ENCODE measurements at places on chromosomes 5 and 9.

DNA sequence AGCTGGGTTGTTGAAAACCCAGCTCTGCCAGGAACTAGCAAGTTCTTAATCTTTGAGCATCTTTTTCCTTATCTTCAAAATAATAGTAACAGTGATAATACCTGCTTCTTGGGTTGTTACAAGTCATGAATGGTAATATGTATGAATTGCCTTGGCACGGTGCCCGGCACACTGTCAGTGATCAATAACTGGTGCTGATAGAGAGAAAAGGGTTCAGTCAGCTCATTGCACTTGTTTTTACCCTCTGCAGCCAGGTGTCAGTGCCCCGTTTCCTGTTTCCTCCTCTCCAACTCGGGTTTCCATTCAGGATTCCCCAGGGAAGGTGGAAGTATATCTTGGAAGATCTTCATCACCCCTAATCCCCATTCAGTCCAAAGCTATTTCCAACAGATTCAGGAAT is 15.8 kb upstream of the NIPAL4 start:
- DNase-seq: no peak

- DNase-seq: no peak
These were observed 323.7 kb downstream of the ADAMTS6 start for GRCh38 chr5:65157906-65158603.

- DNase-seq: no peak
These were observed 326.9 kb downstream of the SLIT3 start for GRCh38 chr5:168974082-168974481.

GRCh38 chr9:6024035-6024554 is 8.7 kb upstream of the RANBP6 start:
- no peak for DNase-seq

- no peak for DNase-seq
These were observed 6.5 kb upstream of the GGTA1 start for GRCh38 chr9:121505903-121506735.

DNA sequence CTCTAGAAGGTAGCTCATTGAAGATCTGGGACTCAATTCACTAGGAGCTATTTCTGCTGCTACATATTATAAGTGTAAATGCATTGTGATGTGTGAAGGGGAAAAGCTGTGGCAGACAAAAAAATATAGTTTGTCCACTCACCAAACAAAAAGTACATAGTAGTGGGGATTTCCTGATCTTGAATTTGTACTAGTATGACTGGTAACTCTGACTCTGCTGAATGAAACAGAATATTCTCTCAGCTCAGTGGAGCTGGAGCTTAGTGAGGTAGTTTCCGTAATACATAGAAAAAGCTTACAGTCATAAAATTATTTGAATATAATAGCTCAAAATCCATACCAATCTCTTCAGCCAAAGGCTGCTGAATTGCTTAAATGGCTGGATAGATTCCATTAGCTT is 455.6 kb upstream of the CD180 start:
- DNase-seq: no peak

GRCh38 chr9:90037146-90037797 is 432.5 kb downstream of the GADD45G start:
- no peak for DNase-seq

- no peak for DNase-seq
These were observed 58.5 kb upstream of the EIF4EBP3 start for GRCh38 chr5:140488914-140489313.

DNA sequence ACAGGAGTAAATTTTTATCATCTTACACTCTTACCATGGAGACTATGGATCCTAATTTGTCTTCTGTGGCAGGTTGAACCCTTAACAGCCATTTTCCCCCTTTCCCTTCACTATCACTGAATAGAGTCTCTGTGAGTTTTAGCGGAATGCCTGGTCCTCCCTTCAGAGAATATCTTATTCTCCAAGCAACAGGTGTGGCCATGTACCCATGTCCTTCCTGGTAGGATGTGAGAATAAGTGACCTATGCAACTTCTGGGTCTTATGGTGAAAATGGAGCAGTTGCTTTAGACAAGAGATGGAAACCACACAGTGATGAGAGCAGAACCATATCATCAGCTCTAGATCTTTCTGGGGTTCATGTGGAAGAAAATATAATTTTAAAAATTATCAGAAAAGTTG is 312.6 kb downstream of the MCTP1 start:
- DNase-seq: no peak

- DNase-seq: no peak
These were observed 7.1 kb upstream of the UNC5A start for GRCh38 chr5:176803068-176803942.

GRCh38 chr5:172145870-172146747 is 41.9 kb downstream of the STK10 start:
- no peak for DNase-seq

DNA sequence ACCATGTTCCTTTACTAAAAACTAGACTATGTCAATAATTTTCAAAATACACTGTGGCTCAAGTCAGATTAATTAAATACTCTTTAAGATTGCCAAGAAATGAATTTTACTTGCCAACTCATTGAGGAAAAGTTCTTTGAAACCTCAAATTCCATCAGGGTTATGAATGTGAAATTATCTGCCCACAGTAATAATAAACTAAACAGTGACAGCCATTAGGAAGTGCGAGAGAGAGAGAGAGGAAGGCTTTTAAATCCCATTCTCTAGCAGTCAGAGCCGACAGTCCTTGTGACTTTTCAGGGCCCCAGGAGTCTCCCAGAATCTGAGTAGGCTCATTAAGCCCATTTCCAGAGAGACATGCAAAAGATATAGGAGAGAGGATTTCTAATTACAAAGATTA is 236.1 kb downstream of the MARCHF11 start:
- DNase-seq: no peak

DNA sequence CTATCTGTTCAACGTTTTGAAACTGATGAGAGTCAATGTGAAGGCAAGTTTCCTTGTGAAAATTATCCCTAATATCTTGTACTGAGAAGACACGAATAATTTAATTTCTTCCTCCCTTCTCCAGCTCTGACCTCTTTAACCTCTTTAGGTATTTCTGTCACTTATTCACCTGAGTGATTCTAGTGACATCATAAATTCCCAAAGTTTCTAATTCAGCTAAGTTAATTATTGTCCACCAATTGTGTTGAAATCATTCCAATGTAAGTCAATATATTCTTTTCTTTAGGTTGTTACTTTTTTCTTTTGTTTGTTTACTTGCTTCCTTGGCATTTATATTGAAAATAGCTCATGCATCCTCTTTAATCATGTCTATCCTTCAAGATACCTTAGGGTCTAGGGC is 143.8 kb downstream of the PAPPA start:
- no peak for DNase-seq

DNA sequence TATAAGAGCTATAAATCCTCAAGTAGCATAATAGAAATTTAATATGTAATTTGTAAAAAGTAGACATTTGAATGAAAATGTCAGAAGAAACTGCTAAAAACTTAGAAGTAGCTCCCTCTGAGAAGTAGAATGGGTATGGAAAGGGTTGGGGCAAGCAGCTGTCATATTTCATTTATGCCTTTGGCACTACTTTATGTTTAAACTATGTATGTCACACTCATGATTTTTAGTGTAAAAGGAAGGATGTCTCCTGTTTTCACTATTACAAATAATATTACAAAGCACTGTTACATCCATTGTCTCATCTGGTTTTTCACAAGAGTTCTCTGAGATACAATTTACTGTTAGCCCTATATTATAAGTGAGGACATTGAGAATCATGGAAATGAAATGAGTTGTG is 96.3 kb upstream of the ZNF462 start:
- no peak for DNase-seq

GRCh38 chr5:145908206-145908960 is 28.0 kb upstream of the SH3RF2 start:
- no peak for DNase-seq

DNA sequence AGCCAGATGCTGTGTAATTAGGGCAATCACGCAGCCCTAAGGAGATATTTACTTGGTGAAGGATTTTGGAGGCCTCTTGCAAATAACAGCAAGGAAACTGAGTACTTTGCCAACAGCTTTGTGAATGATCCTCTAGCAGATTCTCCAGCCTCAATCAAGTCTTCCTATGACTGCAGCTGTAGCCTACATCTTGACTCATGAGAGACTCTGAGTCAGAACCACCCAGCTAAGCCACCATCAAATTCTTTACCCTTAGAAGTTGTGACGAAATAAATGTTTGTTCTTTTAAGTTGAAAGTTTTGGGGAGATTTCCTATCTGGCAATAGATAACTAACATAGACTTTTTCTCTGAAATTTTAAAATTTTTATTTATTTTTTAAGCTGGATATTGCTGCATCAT is 237.6 kb upstream of the CCNH start:
- DNase-seq: no peak

GRCh38 chr9:89375191-89375760 is 57.0 kb downstream of the SECISBP2 start:
- no peak for DNase-seq

DNA sequence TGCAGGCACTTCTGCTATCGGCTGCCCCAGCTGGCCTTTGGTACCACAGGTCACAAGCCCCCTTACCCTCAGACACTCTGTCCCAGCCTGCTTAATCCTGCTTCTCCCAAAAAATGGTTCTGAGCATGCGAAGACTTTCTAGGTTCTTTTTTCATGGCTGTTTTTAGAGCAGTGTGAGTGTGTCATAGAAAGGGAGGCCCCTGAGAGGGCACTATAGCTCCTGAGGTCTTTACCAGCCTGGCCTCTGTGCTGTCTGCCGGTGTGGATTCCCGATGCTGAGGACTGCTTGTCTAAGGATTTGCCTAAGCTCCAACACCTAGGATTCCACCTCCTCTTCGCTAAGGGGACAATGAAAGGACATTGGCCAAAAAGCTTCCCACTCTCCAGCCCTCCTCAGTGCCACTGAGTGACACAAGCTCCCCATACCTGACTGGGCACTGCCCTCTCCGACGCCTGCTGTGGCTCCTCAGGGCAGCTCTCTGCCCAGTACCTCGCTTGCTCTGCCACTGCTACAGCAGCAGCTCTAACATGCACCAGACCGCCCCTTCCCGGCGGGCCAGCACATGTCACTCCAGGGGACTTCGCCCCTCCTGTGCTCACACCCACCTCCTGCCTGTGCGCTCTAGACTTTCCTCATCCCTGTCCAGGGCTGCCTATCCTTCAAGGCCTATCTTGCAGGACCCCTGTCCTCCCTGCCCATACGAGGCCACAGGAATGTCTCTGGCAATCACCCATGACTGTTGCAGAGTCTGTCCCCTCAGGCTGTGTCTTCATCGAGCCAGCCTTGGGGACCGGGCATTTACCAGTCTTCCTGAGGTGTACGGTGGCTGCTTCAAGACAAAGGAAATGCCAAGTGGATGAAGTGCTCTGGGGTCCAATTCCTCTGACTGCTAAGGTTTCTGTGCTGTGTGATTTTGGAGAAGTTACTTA is 21.0 kb downstream of the MACROH2A1 start:
- DNase-seq: no peak

All from activated CD4-positive, CD25-positive, alpha-beta regulatory T cell (primary cell).